Left ventricle myocardium inferior (tissue), 1 donor: ENCODE measurements at places on chromosomes 5 and 9. TPM values are rescaled to one million over a fixed set of nuclear protein-coding genes. Genes with fewer than 3 reads are reported as not detected.

GRCh38 chr5:94217745-94218144, 400.7 kb downstream of the KIAA0825 start:
- H3K27ac ChIP-seq: no peak overlapping the region
- H3K27me3 ChIP-seq: no peaks in the 10 kb centered on the region
- no peak for DNase-seq

GRCh38 chr9:91515074-91515687, 91.5 kb upstream of the NFIL3 start:
- H3K27me3 ChIP-seq: no peaks in the 10 kb centered on the region
- peaks cover 4% of the 10 kb centered on the region for H3K4me1 ChIP-seq
- DNase-seq: peak; percentile 24
- H3K27ac ChIP-seq: no peak overlapping the region
- H3K4me3 ChIP-seq: peak overlapping the region; percentile 46

- H3K36me3 ChIP-seq: no peaks in the 10 kb centered on the region
- peaks cover 44% of the 10 kb centered on the region for H3K4me1 ChIP-seq
- peaks cover 4% of the 10 kb centered on the region for H3K27me3 ChIP-seq
- H3K27ac ChIP-seq: peak overlapping the region; percentile 75
- no peak overlapping the region for H3K4me3 ChIP-seq
- no peak for DNase-seq
Observed at GRCh38 chr5:73899055-73899454, 273.1 kb downstream of the ARHGEF28 start.

DNA sequence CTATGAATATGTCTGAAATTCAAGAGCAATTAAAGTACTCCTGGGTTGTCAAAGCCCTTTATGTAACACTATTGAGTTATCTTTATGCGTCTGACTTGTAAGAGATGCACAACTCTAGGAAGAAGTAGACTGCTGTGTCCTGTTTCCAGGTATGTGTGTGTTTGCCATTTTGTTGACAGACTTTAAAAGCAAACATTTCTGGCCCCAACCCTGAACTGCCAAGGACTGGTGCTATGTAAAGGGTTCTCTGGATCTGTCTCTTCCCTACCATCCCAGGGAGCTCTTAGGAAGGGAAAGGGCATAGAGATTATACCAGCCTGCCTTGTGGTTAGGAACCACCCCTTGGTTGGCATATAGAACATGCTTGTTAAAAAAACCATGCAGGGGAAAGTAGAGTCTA, 12.1 kb downstream of the SLC22A5 start:
- H3K27me3 ChIP-seq: no peaks in the 10 kb centered on the region
- H3K36me3 ChIP-seq: peaks cover 17% of the 10 kb centered on the region
- H3K27ac ChIP-seq: no peak overlapping the region
- H3K4me3 ChIP-seq: no peak overlapping the region
- no peak for DNase-seq

DNA sequence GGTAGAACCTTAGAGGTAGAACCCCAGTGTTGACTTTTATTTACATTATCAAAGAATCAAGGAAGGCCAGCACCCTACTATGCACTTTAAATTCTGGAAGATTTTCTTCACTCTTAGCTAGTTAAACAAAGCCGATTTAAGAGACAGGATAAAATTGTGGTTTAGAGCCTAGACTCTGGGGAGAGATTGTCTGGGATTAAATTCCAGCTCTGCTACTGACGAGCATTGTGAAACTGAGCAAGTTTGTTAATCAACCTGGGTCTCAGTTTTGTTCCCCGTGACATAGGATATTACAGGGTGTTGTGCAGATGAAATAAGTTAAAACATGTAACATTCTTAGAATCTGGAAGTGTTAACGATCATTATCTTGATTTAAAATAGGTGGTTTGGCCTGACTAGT, 83.5 kb downstream of the FEM1C start:
- no peaks in the 10 kb centered on the region for H3K36me3 ChIP-seq
- H3K27me3 ChIP-seq: no peaks in the 10 kb centered on the region
- no peak for DNase-seq
- H3K4me1 ChIP-seq: peaks cover 61% of the 10 kb centered on the region
- no peak overlapping the region for H3K4me3 ChIP-seq

- H3K27me3 ChIP-seq: no peaks in the 10 kb centered on the region
- H3K4me3 ChIP-seq: no peak overlapping the region
Observed at GRCh38 chr5:60779466-60779865, 64.6 kb downstream of the ELOVL7 start.

DNA sequence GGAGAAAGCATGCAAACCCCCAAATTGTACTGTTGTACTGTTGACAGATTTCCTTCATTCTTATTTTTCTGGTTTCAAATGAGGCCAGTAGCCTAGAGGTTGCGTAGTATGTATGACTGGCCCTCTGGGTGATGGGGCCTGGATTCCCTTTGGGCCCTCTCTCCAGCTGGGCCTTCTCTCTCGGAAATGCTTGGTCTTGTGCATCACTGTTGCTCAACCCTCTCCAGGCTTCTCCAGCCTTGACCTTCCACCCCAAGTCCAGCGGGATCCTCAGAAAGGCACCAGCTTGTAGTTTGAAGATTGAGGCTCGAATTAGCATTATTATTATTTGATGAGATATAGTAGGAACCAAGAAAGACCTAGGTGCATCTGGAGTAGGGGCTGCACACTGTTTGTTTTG, 87.0 kb downstream of the ANGPTL2 start:
- no peaks in the 10 kb centered on the region for H3K36me3 ChIP-seq
- H3K27ac ChIP-seq: peak overlapping the region; percentile 71
- no peaks in the 10 kb centered on the region for H3K27me3 ChIP-seq
- H3K4me1 ChIP-seq: peaks cover 50% of the 10 kb centered on the region
- peak; percentile 71 for DNase-seq

DNA sequence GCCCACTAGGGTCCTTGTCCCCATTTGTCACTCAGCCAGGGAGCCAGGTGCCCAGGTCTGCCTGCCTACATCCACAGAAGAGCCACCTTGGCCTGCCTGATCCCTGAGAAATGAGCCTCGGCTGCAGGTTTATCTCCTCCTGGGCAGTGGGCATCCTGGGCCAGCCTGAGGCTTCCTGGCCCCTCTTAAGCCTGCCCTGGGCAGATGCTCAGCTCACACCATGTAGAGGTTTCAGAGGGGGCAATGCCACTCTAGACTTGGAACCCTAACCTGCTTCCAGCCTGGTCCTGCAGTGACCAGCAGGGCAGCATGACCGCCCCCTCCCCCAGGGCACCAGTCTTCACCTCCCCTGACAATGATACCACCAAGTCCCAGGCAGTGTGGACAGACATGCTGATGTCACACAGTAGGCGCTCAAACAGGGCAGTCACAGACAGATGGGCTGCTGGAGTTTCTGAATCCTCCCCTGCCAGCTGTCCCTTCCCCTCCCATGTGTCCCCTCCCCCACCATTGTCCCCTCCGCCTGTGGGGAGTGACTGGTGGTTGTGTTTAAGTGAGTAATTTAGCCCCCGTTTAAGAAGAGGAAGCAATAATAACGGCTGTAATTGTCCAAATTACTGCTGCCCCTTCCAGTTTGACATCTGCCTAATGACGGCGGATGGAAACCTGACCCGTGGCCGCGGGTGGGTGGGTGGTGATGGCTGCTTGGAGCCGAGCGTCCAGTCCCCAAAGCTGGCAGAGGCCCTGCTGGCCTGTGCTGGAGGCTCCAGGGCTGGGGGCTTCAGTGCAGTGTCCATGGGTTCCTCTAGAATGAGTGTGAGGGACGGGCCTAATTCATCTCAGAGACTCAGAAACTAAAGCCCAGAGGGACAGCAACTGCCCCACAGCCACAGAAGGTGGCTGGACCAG, 147.7 kb downstream of the BARX1 start:
- no peak overlapping the region for H3K4me3 ChIP-seq
- no peaks in the 10 kb centered on the region for H3K36me3 ChIP-seq
- H3K27ac ChIP-seq: no peak overlapping the region

GRCh38 chr9:3415906-3416305, 109.9 kb downstream of the RFX3 start:
- no peak overlapping the region for H3K27ac ChIP-seq
- no peaks in the 10 kb centered on the region for H3K36me3 ChIP-seq
- no peak for DNase-seq

- DNase-seq: no peak
- peaks cover 41% of the 10 kb centered on the region for H3K4me1 ChIP-seq
- H3K4me3 ChIP-seq: no peak overlapping the region
- H3K27ac ChIP-seq: peak overlapping the region; percentile 44
Observed at GRCh38 chr5:83097689-83098231, 20.4 kb downstream of the XRCC4 start.

- H3K4me1 ChIP-seq: peaks cover 8% of the 10 kb centered on the region
- peaks cover 5% of the 10 kb centered on the region for H3K36me3 ChIP-seq
- peak overlapping the region; percentile 56 for H3K4me3 ChIP-seq
Observed at GRCh38 chr9:133428617-133429101, 6.5 kb downstream of the ADAMTS13 start.

DNA sequence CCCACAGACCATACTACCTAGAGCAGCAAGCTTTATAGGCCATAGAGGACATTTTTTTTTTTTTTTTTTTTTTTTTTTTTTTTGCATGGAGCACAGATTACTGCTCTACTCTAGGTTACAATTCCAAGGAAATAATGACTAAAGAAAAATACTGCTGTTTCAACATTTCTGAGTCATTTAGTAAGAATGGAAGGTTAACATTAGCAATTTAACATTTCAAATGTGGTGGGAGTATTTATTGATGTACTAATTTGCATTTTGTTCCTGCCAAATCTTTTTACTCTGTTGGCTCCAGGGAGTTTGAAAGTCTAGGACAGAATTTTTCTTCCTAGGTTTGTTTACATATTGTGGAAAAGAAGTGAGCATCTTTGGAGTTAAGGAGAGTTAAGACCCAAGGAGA, 142.1 kb upstream of the CCDC152 start:
- no peak for DNase-seq
- H3K36me3 ChIP-seq: no peaks in the 10 kb centered on the region
- H3K4me1 ChIP-seq: peaks cover 8% of the 10 kb centered on the region
- H3K27ac ChIP-seq: no peak overlapping the region
- no peaks in the 10 kb centered on the region for H3K27me3 ChIP-seq
- no peak overlapping the region for H3K4me3 ChIP-seq

DNA sequence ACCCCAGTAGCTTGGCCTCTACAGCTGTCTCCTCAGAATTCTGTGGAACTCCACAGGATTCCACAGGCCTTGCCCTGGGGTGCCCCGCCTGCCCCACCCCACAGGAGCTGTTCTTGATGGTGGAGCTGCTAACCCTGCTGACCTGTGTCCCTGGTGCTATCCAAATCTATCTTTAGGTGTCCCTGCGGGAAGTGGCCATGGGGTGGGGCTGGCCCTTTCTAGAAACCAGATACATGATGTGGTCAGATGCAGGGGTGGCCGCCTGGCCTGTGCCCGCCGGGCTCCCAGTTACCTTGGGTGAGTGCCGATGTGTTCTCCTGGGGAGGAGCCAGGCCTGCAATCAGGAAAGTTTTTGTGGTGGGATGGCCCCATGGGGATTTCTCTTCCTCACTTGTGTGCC, 34.2 kb downstream of the WNK2 start:
- DNase-seq: peak; percentile 74
- H3K27me3 ChIP-seq: no peaks in the 10 kb centered on the region
- H3K4me1 ChIP-seq: peaks cover 87% of the 10 kb centered on the region
- peak overlapping the region; percentile 9 for H3K4me3 ChIP-seq

DNA sequence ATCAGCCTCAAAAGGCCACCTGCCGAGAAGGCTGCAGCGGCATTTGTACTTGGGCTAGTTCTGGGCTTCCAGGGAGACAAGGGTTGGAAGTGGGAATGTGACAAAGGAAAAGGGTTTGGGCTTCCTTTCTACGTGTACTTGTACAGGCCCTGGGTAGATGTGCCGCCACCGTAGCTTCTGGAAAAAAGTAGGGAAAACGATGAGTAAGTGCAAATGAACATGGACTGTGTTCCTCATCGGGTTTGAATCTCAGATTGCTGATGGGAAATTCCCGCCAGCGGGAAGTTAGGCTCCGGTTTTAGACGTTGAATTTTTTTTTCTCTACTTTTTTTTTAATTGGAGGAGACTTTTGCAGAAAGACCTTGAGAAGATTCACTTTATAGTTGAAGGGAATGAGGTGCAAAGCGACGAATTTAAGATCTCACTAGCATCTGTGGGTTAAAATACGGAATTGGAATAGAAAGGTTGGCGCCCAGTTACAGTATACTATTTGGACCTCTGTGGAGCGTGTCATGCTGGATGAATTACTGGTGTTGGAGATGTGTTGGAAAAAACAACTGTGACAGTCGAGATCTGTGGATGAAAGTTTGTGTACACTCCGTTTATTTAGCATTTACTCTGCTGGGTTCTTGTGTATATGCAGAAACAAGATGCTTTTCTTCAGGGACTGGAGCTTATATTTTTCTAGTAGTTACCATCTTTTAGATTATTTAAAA, 1.2 kb downstream of the G3BP1 start:
- no peak for DNase-seq
- H3K27me3 ChIP-seq: no peaks in the 10 kb centered on the region
- peak overlapping the region; percentile 95 for H3K27ac ChIP-seq

- H3K4me1 ChIP-seq: peaks cover 30% of the 10 kb centered on the region
- H3K27me3 ChIP-seq: no peaks in the 10 kb centered on the region
- H3K27ac ChIP-seq: no peak overlapping the region
- DNase-seq: no peak
- no peaks in the 10 kb centered on the region for H3K36me3 ChIP-seq
- no peak overlapping the region for H3K4me3 ChIP-seq
Observed at GRCh38 chr5:134521841-134522240, 3.6 kb upstream of the JADE2 start.

DNA sequence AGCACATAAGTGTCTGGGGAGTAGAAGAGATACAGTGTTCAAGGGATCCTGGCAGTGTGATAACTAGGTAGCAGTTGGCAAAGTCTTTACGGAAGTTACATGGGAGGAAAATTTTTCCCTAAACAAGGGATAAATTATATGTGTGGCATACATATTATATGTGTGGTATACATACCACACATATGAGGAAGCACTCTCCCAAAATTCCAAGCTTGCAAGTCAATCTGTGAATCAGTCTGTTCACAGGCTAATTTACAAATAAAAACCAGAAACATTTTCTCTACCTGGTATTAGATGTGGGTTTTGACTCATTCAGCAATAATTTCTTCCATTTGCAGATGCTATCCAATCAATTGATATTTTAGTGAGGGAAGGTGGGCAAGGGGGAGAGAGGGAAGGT, 110.0 kb downstream of the ISOC1 start:
- H3K27ac ChIP-seq: no peak overlapping the region
- no peaks in the 10 kb centered on the region for H3K4me1 ChIP-seq
- H3K36me3 ChIP-seq: no peaks in the 10 kb centered on the region
- no peaks in the 10 kb centered on the region for H3K27me3 ChIP-seq
- DNase-seq: no peak

DNA sequence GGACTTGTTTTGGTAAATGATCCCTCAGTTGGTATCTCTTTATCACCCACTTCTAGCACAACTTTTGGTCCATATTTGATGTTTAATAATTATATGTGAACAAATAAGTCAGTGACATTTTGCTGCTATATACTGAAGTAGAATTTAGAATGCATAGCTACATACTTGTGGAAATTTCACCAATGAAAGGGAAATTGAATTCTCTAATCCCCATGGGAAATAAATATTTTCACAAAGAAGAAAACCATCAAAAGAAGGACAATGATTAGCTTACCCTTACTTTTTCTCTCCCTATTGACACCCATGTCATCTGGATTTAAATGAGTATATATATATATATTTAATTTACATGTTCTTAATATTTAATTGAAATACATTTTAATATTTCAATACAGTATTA, 94.3 kb upstream of the DAB2 start:
- H3K4me3 ChIP-seq: no peak overlapping the region
- H3K4me1 ChIP-seq: peaks cover 22% of the 10 kb centered on the region
- no peaks in the 10 kb centered on the region for H3K27me3 ChIP-seq

RANBP6 gene
- 23.4 TPM for total RNA-seq

ESM1 gene
- 1.2 TPM for total RNA-seq

CCDC192 gene
- not detected for total RNA-seq

PAEP gene
- not detected for total RNA-seq
